ENCODE measurements at places on chromosomes 1 and 21.

DNA sequence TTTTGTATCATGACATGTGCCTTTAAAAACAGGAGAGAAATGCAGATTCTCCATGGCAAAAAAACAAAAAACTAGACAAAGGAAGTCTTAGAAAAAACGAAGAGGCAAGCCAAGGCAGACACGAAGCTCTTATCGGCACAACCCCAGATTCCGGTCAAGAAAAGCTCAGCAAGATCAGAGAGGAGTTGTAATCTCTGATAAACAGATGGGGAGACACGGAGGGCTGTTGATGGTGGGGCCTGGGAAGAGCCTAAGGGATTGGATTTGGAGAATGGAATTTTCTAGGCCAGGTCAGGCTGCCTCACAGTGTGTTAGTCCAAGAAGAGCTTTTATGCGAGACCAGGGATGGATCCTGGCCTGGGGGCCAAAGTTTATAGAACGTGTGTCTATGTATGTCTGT lies 96.2 kb upstream of the AKT3 start:
- DNase-seq, result no peak

GRCh38 chr1:8398677-8399076 lies 80.8 kb downstream of the SLC45A1 start:
- DNase-seq, result no peak

GRCh38 chr1:11952455-11953109 lies 18.1 kb downstream of the PLOD1 start:
- DNase-seq, result no peak

DNA sequence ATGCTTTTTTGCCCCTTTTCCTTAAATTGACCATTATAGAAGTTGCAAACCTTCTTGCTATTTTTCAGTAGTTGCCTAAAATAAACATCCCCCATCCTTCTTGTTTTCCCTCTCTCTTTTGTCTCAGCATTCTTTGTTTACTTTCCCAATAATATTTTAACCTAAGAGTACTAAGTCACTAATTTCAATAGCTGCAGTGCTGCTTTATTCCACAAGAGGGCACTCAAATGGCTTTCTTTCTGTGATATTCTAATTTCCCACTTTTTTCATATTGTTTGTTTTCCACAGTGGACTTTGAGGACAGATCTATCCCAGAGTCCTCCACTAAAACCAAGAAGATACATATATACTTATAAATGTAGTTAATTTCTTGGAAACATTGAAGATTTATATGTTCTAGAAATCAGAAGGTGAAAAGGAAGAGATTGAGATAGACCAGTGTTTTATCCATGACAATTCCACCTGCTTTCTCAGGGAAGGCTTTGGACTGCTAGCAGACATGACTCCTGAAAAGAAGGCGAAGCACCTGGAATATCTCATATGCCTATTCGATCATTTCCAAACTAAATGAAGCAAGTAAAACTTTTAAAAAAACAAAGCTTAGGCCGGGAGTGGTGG lies 104.8 kb upstream of the GRIK1 start:
- DNase-seq, result peak; percentile 81

DNA sequence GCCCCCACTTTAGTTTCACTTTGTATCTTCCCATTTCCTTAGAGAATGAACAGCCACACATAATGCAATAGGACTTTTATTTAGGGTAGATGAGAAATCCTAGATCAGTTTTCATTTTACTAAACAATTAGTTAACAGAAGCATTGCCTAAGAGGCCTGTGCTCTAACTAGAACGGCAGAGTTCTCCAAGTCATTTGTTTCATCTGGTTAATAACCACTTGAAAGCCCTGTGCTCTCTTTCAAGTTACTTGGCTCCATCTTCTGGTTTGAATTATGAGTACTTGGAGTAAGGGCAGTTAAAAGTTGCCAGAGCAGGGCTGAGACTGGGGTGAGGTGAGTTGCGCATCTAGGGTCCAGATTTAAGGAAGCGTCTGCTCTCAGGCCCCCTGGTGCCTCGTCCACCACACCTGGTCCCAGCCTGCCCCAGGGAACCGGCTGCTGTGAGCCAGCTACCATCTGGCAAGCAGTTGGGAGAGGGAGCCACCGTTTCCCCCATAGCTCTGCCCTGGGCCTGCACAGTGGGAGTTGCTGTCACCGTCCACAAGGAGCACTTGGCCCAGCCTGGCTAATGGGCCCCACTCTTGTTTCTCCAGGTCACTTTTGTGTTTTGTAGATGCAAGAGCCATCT lies 18.1 kb upstream of the SLC44A3 start:
- DNase-seq, result no peak

All from spinal cord (tissue), 10 donors.